ENCODE measurements at places on chromosomes 16 and 17.

DNA sequence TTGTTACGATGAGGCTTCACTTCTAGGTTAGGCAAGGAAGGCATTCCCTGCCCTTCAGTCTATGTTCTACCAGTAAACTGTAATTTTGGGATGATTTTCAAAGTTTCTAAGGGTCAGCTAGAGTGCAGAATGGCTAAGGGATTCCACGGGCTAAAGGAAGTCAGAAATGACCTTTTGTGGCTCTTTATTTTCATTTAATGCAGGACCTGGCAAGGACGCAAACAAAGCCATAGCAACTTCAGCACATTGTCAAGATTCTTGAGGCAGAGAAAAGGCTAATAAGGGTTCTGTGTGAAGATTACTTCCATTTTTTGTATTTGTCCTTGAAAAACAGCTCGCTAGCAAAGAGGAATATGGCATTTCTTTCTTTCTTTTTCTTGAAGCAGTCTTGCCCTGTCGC is 76.6 kb downstream of the STX8 start:
- no peak for DNase-seq

DNA sequence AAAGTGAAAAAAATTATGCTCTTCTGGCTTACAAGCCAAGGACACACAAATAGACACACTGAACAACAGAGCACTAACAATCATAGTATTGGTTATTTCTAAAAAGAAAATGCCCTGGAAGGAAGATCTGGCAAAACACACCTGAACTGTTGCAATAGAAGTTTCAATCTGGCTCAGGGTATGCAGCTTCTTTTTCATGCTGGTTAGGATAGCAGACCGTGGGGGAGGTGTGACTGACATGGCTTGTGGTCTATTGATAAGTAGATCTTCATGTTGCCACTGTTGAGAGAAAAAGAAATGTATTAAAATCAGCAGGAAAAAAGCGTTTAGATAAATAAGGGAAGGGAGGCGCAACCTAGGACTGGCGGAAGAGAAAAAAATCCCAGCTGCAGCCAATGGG is 26.5 kb upstream of the ARL6IP1 start:
- no peak for DNase-seq

DNA sequence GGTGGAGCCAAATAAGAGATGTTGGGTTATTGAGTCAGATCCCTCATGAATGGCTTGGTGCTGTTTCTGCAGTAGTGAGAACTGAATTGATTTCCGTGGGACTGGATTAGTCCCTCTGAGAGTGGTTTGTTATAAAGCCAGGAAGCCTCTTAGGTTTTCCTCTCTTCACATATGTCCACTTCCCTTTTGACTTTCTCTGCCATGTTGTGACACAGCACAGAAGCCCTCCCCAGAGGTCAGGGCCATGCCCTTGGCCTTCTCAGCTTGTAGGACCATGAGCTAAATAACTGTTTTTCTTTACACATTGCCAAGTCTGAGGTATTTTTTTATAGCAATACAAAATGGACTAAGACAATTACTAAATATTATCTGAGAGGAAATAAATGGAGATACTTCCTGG is 10.3 kb upstream of the HAPSTR1 start:
- DNase-seq: no peak

GRCh38 chr17:50902372-50903353 is 36.5 kb upstream of the TOB1 start:
- no peak for DNase-seq

DNA sequence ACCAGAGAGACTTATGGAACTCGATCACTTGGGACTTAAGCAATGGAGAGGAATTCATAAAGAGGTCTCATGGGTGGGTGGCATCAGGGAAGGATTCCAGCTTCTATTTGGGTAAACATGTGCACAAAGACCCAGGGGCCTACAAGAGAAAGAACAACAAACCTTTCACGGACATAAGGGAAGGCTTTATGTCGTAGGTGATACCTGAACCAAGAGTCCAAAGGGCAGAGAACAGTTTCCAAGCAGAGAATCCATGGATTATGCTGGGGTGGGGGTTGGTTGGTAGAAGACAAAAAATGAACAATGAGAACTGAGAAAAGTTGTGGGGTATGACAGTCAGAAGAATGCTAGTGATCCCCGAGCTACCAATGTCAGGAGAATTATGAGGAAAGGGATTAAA is 119.8 kb downstream of the CNTNAP4 start:
- DNase-seq: no peak

DNA sequence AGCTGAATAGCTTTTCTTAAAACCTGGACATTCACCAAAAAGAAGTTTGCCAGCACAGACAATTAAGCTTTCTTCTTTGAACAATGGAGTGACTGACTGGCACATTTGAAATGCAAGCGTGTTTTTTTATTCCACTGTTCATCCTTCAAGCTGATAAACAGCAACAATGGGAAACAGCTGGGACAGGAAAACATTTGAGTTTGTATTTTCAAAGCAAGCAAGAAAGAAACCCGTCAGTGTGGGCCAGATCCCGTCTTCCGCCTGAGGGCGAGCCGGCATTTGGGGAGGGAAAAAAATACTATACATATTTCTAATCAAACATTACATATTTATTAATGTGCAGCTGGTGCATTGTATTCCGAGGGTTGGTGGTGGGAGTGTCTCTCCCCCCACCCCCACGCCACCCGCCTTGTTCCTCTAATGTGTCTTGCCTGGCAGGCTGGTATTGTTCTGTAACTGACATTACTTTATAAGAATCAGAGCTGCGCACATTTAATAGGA is 94.3 kb downstream of the CYLD start:
- no peak for DNase-seq

- no peak for DNase-seq
These were observed 3.7 kb downstream of the NCOR1 start for GRCh38 chr17:16211590-16211989.

- no peak for DNase-seq
These were observed 13.6 kb downstream of the ASPSCR1 start for GRCh38 chr17:81990836-81991683.

GRCh38 chr16:30434852-30435251 is 5.0 kb upstream of the DCTPP1 start:
- DNase-seq: no peak

GRCh38 chr16:4428500-4428899 is 2.8 kb downstream of the DNAJA3 start:
- DNase-seq: no peak

DNA sequence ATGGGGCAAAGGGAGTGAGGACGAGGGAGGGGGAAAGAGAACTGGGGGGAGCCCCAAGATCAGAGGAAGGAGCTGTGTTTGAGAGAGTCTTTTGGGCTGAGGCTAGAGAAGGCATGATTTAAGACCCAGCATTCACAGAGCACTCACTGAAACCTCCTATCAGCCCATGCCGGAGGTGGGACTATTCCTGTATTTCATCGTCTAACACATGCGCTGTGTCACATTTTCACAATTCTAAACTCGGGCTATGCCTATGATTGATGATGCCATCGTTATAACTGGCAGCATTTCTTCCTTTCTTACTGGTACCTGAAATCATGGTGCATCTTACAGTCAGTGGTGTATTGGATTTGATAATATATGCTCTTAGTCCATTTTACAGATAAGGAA is 3.5 kb downstream of the FAM171A2 start:
- no peak for DNase-seq

DNA sequence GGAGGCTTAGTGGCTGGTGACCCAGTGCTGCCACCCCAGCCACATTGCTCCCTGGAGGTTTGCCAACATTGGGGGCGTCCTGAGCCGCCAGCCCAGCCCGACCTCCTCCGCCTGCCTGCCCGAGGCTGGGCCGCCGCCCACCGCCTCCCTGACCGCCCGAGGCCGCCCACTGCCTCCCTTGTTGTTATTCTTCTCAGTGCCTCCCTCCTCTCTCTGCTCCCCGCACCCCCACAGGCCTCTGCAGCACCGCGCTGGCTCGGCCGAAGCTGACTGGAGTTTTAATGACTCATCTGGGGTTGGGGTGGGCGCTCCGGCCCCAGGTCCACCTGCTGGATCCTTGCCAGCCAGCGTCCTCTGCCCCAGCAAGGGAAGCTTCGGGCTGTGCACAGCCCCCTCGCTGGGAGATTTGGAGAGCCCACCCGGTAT is 102.5 kb downstream of the RBFOX3 start:
- DNase-seq: no peak

DNA sequence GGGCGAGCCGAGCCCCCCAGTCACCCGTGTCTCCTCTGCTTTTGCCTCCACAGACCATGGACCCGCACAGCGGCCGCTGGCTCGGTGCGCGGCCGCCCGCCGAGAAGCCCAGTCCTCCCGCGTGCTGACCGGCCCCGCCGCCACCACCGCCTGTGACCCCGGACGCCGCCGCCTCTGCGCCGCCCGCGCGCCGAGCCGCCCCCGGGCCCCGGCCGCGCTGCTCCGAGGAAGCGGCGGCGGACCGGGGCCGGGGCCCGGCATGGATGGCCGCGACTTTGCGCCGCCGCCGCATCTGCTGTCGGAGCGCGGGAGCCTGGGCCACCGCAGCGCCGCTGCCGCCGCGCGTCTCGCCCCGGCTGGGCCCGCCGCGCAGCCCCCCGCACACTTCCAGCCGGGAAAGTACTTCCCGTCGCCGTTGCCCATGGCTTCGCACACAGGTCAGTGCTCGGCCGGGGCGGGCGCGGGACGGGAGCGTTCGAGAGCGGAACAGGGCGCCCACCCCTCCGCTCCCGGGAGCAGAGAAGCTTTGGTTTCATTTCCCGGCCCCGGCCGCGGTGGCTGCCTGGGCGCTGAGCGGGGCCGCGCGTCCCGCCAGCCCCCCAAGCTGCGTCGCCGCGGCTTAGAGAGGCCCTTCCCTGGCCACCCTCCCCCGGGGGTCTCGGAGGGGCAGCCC is 4.4 kb downstream of the BAHCC1 start:
- no peak for DNase-seq

GRCh38 chr16:64933885-64934284 is 188.0 kb downstream of the CDH11 start:
- no peak for DNase-seq

GRCh38 chr16:9095656-9096397 is 4.4 kb downstream of the HAPSTR1 start:
- DNase-seq: no peak

DNA sequence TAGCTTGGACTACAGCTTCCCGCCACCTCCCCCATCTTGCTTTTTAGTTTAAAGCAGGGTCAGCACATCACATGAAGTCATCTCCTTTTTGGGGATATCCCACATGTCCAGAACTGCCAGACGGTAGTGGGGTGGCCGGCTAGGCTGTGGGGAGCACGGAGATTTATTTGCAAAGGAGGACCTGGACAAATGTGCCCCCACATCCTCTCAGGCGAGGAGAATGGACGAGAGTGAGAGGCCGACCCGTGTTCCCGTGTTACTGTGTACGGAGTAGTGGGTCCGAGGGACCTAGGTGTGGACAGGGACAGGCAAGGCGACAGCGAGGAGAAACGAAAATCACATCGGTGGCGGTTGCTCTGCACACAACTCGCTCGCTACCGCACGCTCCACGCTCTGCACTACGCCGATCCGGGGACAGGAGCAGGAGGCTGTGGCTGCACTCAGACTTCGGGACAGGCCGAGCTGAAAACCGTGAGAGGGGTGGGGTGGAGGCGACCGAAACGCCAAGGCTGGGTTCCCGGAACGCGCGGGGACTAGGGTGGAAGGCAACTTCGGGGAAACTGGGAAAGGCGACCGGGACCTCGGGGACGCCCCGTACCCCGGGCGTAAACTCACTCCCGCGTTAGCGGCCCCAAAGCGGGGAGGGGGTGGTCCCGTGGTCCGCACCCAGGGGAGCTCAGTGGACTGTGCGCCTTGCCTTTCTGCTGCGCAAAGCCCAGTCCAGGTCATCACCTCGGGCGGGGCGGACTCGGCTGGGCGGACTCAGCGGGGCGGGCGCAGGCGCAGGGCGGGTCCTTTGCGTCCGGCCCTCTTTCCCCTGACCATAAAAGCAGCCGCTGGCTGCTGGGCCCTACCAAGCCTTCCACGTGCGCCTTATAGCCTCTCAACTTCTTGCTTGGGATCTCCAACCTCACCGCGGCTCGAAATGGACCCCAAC is at the start of gene MT1A:
Gene MT1A (plus strand): TSS at position 853 of the 937 bp plus-strand sequence. CDS start 73 bp downstream, at position 926.
- DNase-seq: no peak

DNA sequence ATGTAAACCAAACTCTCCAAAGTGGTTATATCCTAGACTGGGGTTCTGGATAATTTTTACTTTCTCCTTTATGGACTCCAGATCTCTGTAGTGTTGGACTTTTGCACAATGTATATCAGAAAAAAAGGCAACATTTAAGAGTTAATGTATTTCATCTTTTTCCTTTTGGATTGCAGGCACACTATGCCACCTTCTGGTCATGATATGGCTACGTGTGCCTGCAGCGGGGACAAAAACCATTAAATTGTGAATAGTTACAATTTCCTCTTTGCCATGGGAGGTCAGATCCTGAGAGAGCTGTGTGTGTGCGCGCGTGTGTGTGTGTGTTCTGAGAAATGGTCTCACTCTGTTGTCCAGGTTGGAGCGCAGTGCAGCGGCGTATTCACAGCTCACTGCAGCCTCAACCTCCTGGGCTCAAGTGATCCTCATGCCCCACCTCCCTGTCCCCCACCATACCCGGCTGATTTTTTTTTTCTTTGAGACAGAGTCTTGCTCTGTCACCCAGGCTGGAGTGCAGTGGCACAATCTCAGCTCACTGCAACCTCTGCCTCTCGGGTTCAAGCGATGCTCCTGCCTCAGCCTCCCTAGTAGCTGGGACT is 4.3 kb upstream of the SGF29 start:
- no peak for DNase-seq

GRCh38 chr16:22710326-22710725 is 103.6 kb upstream of the HS3ST2 start:
- no peak for DNase-seq

DNA sequence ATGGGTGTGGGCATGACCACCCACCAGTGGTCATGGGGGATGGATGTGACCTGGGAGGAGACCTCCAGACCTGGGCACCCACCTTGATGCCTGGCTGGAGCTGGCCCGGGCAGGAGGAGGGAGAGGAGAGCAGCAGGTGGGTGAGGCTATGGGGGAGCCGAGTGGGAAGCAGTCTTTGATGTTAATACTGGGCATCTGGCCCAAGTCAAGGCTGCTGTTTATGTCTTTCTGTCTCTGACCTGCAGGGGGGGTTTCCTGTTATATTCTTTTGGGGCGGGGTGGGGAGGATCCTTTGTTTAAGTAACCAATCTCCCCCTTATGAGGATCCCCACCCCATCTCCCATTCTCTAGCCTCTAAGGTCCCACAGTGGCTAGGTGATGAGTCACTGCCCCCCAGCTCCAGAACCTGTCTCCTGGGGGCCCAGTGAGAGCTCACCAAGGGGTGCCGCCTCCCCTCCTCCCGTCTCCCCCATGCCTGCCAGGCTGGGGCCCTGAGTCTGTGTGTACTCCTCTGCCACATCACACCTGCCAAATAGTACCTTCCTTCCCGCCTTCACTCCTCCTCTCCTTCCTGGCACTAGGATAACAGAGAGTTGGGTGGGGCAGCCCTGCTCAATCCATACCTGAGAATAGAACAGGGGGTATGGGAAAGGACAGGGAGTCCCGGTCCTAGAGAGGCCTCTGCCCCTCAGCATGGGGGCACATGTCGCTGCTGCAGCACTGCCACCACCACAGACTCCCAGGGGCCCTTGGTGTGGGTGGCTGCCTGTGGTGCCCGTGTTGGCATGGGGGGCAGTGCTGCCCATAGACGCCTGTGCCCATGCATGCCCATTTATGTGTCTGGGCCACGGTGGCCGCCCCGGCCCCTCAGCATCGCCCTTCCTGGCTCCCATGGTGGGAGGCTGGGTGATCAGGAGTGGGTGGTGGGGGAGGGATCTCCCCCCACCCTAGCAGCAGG is 7.3 kb downstream of the THRA start:
- DNase-seq: no peak

All from stimulated activated CD8-positive, alpha-beta memory T cell treated with anti-CD3 and anti-CD28 coated beads, Interleukin-15, amount 100 ng/mL, for 24 hours (primary cell).